ENCODE measurements at places on chromosomes 12 and 14.

- DNase-seq: no peak
Observed at GRCh38 chr14:34081576-34082136, 130.8 kb upstream of the EGLN3 start.

- DNase-seq: no peak
Observed at GRCh38 chr14:100222224-100223093, 16.5 kb upstream of the YY1 start.

DNA sequence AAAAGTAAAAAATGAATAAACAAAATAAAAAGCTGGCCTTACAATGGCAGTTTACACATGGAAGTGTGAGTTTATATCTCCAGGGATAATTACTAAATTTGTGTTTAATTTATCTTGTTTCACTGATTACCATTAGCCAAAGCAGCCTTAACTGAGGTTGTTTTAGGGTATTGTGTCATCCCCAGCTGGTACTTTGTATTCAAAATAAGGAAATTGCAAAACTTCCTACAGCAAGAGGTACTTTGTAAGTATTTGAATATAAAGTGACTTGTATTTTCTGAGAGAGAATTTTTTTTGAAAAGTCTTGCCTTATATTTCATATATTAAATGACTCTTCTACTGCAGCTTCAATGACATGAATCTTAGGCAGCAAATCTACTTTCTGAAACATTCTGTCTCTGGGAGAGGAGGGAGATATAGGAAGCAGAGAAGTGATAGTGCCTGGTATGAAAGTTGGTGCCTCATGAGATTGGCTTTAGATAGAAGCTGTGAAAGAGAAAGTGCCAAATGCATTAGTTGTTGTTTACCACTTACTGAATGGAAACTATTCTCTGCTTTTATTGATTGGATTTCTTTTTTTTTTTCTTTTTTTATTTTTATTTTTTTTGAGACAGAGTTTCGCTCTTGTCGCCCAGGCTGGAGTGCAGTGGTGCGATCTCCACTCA lies 6.7 kb downstream of the FNTB start:
- DNase-seq: no peak

DNA sequence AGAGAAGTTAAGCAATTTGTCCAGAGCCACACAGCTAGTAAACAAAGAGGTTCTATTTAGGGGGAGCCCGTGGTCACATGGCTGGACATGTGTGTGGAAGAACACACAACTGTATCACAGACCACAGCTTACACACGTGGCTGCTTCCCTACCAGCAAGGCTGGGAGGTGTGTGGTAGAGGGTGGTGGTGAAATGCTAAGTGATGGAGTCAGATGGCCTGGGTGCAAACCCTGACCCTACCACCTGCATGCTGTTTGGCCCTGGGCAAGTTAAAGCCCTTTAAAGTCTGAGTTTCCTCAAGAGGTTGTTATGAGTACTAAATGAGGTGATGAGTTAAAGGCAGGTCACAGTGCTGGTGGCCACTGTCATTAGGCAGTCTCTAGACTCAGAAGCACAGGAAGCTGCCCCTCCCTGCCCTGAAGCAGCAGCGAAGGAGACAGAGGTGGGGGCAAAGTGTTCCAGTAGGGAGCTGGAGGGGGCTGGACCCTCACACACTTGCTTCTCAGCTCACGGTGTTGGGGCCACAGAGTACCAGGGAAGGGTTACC lies 64.2 kb downstream of the ERH start:
- DNase-seq: no peak

GRCh38 chr12:57446292-57446960 lies 8.7 kb upstream of the INHBE start:
- no peak for DNase-seq

- no peak for DNase-seq
Observed at GRCh38 chr14:20179218-20179617, 11.5 kb upstream of the OR11G2 start.
